ENCODE measurements at places on chromosomes 16 and 17. TPM values are rescaled to one million over a fixed set of nuclear protein-coding genes. Genes with fewer than 3 reads are reported as not detected.

- H3K4me1 ChIP-seq = no peaks in the 10 kb centered on the region
- no peak overlapping the region for H3K4me3 ChIP-seq
- H3K27me3 ChIP-seq = peaks cover 3% of the 10 kb centered on the region
- DNase-seq = no peak
These were observed 8.6 kb downstream of the SLC6A4 start for GRCh38 chr17:30226878-30227277.

DNA sequence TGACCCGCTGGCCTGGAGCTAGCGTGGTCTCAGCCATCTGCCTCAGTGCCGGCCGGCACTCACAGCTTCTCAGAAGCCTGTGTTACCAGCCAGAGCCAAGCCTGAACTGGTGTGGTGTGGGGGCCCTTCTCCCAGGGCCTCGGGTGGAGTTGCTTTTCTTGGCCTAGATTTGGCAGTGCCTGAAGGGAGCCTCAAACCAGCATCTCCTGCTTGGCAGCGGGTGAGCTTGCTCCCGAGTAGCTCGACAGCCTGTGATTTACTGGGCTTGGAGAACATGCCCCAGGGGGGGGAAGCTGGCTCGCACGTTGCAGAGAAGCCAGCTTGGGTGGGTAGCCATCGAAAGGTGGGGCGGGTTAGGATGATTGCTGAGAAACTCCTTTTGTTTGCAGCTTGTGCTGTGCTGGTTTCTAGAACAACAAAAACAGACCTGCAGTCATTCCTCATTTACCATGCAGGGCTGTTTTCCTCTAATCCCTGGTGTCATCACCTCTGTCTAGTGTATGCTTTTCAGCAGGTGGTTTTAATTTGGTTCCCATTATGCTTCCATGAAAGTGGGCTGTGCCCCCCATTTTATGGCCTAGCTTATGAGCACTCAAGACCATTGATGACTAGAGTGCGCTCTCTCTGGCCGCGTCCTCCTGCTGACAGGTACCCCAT lies 42.2 kb downstream of the TBCD start:
- H3K27me3 ChIP-seq = no peaks in the 10 kb centered on the region
- H3K4me3 ChIP-seq = no peak overlapping the region
- DNase-seq = no peak
- H3K27ac ChIP-seq = no peak overlapping the region
- no peaks in the 10 kb centered on the region for H3K4me1 ChIP-seq
- no peaks in the 10 kb centered on the region for H3K36me3 ChIP-seq

IKZF3 gene
- total RNA-seq = 178 TPM

DNA sequence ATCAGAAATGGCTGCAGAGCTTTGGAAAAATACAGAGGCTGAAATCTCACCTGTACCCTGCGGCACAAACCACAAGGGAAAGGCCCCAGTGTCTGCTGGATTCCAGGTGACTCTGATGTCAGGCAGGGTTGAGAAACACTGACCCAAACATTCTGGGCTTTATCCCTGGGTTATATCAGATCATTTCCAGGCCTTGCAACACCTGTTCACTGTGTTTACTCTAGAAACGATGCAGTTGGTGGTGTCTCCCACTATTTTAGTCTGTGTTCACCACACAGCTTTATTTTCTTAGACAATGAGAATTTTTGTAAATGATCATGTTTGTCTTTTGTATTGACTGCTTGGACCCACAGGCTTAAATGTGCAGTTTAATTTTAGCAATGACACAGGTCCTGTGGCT lies 151.5 kb upstream of the SDK2 start:
- no peaks in the 10 kb centered on the region for H3K4me1 ChIP-seq
- no peaks in the 10 kb centered on the region for H3K36me3 ChIP-seq
- no peaks in the 10 kb centered on the region for H3K27me3 ChIP-seq
- DNase-seq = no peak
- H3K27ac ChIP-seq = no peak overlapping the region

DNA sequence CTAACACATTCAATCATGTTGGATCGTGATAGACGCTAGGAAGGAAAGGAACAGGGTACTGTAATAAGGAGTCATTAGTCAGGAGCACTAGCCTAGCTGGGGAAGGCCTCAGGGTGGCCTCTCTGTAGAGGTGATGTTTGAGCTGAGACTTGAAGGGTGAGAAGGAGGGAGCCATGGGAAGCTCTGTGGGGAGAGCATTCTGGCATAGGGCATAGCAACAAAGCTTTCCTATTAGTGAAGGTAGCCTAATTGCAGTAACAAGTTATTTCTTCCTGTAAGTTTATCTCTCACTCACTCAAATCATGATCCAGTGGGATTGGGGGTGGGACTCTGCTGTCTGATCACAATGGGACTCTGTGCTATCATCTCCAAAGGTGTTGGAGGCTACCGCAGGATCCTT lies 16.1 kb downstream of the PLCG2 start:
- peak overlapping the region; percentile 90 for H3K27ac ChIP-seq
- H3K4me1 ChIP-seq = peaks cover 99% of the 10 kb centered on the region
- H3K4me3 ChIP-seq = no peak overlapping the region
- peaks cover 68% of the 10 kb centered on the region for H3K36me3 ChIP-seq
- DNase-seq = no peak

- H3K36me3 ChIP-seq = peaks cover 9% of the 10 kb centered on the region
- no peak overlapping the region for H3K27ac ChIP-seq
- no peaks in the 10 kb centered on the region for H3K27me3 ChIP-seq
- no peak overlapping the region for H3K4me3 ChIP-seq
- no peaks in the 10 kb centered on the region for H3K4me1 ChIP-seq
These were observed 119.6 kb downstream of the SPAG9 start for GRCh38 chr17:51000835-51001638.

GRCh38 chr17:51548125-51548524 lies 287.8 kb downstream of the UTP18 start:
- H3K27me3 ChIP-seq = no peaks in the 10 kb centered on the region
- H3K4me1 ChIP-seq = no peaks in the 10 kb centered on the region
- H3K36me3 ChIP-seq = no peaks in the 10 kb centered on the region
- H3K4me3 ChIP-seq = no peak overlapping the region
- no peak for DNase-seq

- H3K27me3 ChIP-seq = no peaks in the 10 kb centered on the region
- H3K4me3 ChIP-seq = no peak overlapping the region
- DNase-seq = no peak
- H3K27ac ChIP-seq = no peak overlapping the region
- H3K36me3 ChIP-seq = no peaks in the 10 kb centered on the region
These were observed 206.1 kb downstream of the KCNJ2 start for GRCh38 chr17:70375406-70375805.

DNA sequence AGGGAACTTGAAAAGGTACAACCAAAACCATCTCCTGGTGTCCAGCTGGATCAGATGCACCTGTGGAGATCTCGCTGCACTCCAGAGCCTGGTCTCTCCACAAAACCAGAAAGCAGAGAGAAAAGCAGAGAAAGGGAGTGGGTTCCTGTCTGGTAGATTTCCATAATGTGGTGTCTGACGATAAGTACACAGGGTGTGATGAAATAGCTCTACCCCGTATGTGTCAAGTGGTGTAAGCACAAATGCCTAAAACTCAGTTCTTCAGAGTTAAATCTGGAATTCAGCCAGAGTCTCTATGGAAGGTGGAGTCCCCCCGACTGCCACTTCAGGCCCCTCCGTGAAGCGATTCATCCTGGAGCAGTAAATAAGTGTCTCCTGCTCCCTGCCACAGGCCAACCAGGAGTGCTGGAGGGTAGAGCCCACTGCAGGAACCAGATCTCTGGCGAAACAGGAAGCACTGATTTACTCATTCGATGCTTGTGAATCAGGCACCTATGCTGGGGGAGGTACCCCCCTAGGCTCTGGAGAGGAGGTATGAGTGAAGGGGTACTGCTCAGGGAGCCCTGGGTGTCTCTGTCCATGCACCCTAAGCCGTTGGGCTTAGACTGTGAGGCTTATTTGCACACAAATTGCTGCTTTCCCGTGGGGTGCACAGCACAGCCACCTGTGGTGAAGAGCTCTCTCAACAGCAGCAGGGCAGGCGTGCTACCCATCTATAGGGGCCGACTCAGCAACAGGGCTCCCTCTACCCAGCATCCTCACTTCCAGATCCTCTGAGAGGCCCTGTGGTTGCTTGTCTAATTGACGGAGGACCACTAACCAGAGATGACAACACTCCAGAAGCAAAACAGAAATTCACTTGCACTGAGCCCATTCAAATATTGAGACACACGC lies 97.1 kb upstream of the MYOCD start:
- H3K27ac ChIP-seq = no peak overlapping the region
- no peak overlapping the region for H3K4me3 ChIP-seq
- no peaks in the 10 kb centered on the region for H3K4me1 ChIP-seq
- H3K27me3 ChIP-seq = no peaks in the 10 kb centered on the region

DNA sequence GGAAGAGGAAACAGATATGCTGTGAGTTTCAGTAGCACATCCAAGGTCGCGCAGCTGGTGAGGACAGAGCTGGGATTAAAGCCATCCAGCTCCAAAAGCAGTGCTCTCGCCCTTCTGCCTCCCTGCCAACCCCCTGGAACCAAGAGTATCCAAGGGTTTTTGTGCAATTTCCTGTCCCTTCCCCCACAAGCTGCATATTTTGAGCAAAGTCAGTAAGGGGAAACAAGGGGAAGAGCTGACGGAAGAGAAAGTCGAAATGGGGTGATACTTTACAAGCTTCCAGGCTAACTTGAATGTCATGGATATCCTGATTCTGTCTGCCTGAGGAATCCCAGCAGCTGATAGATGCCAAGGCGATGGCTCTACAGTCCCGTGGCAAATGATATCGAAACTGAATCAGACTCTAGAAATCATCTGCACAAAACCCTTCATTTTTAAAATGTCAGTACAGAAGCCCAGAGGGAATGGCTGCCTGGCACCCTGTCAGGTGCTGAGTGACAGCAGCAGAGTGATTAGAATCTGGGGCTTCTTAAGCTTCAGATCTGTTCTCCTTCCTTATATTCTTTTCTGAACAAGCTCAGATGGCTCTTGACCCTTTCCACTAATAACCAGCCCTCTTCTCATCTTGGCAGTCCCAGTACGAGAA lies 42.9 kb upstream of the TEKT3 start:
- no peak overlapping the region for H3K4me3 ChIP-seq
- no peak overlapping the region for H3K27ac ChIP-seq
- H3K27me3 ChIP-seq = no peaks in the 10 kb centered on the region
- no peak for DNase-seq
- no peaks in the 10 kb centered on the region for H3K36me3 ChIP-seq

Data from B cell (primary cell).